ENCODE measurements at places on chromosomes 6 and 20. TPM values are rescaled to one million over a fixed set of nuclear protein-coding genes. Genes with fewer than 3 reads are reported as not detected.

DNA sequence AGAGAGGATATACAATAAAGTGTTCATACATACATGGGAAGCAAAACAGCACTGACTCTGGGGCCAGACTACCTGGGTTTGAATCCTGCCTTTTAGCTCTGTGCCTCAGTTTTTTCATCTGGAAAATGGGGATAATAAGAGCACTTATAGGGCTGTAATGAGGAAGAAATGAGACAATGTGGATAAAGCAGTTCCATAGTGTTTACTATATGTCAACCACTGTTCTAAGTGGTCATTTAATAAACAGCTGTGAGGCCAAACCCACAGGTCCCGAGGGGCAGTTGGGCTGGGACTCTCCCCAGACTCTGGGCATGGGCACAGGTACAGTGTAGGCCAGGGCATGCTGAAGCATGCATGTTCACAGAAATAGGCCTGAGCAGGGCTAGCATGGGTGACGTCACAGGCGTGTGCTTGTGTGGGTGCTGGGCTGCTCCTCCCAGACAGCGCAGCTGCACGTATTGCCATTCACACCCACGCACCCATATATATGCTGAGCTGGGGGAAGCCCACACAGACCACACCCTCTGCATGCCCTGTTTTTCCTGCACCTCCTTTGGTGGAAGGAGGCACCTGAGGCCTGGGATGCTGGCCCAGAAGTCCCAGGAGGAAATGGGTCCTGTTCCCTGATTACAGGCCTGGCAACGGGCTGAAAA lies 3.5 kb upstream of the PLCG1 start:
- no peak for DNase-seq

The SCRT2 gene
- not detected for total RNA-seq

DNA sequence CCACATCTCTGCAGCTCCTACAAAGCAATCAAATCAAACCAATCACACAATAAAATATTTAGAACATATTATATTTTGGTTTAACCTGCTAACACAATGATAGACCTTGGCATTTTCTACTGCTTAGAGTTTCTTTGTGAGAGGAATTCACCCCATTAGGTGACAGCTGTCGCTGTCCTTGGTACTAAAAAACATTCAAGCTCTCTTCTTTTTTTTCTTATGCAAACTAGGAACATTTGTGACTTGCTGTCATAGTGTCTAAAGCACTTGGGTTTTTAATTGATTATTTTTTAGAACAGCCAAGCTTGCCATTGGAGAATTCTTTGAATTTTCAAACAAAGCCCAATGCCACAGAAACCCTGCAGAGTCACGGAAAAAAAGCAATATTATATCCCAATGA lies 46.4 kb downstream of the CNR1 start:
- peak; percentile 2 for DNase-seq

The KHDC1L gene
- not detected for total RNA-seq

GRCh38 chr6:137754366-137754765 lies 112.7 kb upstream of the TNFAIP3 start:
- no peak for DNase-seq

DNA sequence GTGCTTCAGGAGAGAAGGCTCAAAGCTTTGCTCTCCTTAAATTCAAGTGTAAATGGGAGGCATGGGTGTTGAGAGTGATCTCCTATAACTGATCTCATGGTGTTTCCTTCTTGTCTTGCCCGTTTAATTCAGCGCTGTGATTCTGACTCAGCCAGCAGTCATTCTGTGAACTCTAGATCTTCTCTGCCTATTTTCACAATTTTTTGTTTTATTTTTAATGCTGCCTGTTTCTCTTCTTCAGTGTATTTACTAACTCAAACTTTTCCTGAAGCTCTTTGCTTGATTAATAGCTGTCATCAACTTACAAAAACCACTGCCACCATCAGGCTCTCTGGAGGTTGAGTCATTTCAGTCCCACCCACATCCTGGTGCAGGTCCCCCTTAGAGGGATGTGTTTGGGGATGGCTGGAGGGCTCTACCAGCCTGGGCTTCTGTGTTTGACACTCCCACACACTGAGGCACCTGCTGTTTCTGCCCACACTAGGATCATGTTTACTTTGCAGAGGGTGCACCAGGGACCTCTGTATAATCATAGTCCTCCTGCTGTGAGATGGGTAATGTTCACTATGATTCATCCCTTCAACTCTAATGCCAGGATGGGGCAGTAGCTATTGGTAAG lies 94.0 kb downstream of the SHLD1 start:
- peak; percentile 94 for DNase-seq

DNA sequence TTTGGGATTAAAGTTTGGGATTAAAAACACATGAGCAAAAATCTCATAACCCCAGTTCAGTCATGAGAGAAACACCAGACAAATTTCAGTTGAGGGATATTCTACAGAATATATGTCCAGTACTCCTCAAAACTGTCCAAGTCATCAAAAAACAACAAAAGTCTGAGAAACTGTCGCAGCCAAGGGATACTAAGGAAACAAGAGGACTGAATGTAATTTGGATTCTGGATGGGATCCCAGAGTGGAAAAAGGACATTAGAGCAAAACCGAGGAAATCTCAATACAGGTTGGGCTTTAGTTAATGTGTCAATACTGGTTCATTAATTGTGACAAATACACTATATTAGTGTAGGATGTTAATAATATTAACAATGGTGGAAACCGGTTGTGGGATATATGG lies 219.3 kb downstream of the BCKDHB start:
- DNase-seq, result no peak

GRCh38 chr6:136767570-136768309 lies 24.5 kb downstream of the MAP3K5 start:
- no peak for DNase-seq

DNA sequence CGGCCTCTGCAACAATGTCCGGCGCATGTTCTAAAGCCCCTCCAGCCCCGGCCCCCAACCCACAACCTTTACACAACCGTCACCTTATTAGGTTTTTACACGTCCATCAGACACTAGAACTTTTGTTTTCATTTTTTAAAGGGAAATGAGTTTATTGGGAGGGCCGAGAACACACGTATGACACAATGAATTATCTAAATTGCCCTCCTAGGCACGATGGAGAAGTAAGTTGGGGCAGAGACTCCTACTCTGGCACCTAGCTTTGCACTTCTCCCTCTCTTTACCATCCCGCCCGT lies 1.2 kb upstream of the DLL1 start:
- no peak for DNase-seq

The APOM gene
- 6.9 TPM for total RNA-seq

DNA sequence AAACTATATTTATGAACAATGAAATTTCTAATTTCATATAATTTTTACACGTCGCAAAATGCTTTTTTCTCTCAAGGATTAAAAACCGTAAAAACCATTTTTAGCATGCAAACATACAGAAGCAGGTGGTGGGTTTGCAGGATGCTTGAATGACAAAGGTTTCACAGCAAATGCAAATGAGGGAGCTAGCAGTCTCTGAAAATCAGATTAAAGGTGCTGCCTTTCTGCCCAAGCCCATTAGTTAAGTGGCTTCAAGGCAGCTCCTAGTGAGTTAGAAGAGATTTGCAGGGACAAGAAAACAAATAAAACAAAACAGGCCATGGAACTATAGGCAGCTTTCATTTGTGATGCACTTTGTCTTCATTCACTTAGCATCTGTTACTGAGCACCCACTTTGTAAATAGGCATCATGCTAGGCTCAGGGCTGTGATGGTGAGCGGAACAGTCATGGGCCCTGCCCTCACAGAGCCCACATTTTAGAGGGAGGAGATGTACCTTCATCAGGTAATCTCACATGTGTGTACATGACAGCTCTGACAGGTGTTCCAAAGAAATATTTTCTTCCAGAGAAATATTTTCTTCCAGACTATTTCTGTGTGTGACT lies 29.5 kb downstream of the NAPB start:
- DNase-seq, result no peak

The BHLHE23 gene
- total RNA-seq, result not detected

- no peak for DNase-seq
These were observed 24.1 kb downstream of the LRFN2 start for GRCh38 chr6:40563111-40563510.

The RAET1G gene
- total RNA-seq, result 20.6 TPM

- DNase-seq, result peak; percentile 24
These were observed 254.0 kb downstream of the TPBG start for GRCh38 chr6:82617648-82618047.

DNA sequence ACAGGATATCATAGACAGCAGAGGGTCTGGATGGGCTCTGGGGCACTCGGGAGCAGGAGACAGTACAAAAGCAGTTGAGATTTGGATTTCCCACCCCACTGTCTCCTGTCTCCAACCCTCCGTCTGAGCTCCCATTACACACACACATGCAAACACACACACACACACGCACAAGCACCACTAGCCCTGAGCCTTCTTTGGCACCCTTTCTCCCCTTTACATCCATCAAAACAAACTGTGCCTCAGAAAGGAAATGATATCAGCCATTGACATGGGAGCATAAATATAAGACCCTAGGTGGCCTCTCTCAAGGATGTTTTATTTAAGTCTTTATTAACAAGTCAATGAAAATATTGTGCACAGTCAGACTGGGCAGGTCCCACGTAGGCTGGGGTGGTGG lies 17.5 kb downstream of the TTBK1 start:
- no peak for DNase-seq

GRCh38 chr20:20561841-20562240 lies 150.6 kb downstream of the RALGAPA2 start:
- no peak for DNase-seq

DNA sequence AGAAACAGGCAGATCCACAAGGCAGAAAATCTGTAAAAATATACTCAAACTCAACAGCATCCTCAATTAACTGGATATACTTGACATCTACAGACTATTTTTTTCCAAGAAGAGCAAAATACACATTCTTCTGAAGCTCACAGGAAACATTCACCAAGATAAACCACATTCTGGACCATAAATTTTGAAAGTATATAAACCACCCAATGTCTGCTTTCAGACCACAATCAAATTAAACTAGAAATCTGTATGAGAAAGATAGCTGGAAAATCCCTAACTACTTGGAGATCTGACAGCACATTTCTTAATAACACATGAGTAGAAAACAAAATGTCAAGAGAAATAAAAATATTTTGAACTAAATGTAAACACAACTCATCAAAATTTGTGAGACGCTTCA lies 195.5 kb downstream of the ERMARD start:
- DNase-seq, result no peak

GRCh38 chr6:118669561-118669960 lies 18.2 kb upstream of the CEP85L start:
- no peak for DNase-seq

The TFAP2C gene
- 7.5 TPM for total RNA-seq

GRCh38 chr6:158783851-158784250 lies 35.3 kb downstream of the EZR start:
- DNase-seq, result no peak

- no peak for DNase-seq
These were observed 4.9 kb upstream of the GRM4 start for GRCh38 chr6:34150766-34151165.

The TMEM217 gene
- 1.3 TPM for total RNA-seq

The RAET1L gene
- total RNA-seq, result not detected

The POU3F2 gene
- 3.3 TPM for total RNA-seq

- no peak for DNase-seq
These were observed 48.8 kb downstream of the NPEPL1 start for GRCh38 chr20:58741384-58741783.

The BANF2 gene
- total RNA-seq, result not detected

GRCh38 chr20:48310305-48310704 lies 517.5 kb downstream of the PREX1 start:
- DNase-seq, result no peak

The ZNF318 gene
- 8.4 TPM for total RNA-seq

GRCh38 chr6:3287976-3288707 lies 29.4 kb downstream of the PSMG4 start:
- DNase-seq, result no peak

The EPHA7 gene
- not detected for total RNA-seq

DNA sequence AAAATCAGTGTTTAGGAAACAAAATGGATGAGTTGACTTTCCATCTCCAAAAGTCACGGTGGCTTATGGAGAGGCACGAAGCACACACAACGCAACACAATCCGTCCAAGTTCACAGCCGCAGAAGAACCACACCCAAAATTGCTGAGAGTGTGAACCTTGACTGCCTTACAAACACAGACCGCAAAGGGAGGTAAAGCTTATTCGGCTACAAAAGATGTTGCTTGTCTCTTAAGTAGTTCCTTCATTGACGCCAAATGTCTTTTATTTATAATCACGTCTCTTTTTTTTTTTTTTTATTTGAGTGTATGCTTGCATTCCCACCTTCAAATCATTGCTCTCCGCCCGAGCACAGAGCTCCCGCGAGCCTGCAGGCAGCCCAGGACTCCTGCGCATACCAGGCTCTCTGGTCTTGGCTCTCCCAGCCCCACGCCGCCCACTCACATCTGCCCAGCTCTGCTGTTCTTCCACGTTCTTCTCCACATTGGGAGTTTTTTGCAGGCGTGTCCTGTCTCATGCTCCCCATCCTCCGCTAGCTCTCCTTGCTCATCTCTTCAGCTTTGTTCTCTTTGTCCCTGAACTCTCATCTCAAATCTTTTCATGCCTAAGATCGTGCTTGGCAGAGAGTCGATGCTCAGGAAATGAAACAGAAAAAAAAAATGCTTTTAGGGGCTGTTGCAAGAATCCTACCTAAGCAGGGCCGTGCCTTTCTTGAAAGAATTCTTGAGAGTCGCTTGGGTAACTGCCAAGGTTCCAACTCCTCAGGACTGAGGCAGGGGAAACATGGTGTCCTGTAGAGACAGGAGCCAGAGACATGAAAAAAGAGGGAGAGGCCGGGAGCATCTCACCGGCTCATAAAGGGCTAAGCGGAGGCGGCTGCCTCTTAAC lies 25.8 kb downstream of the LY86 start:
- DNase-seq, result no peak

- no peak for DNase-seq
These were observed 54.2 kb downstream of the RAB44 start for GRCh38 chr6:36751833-36752186.

- no peak for DNase-seq
These were observed 9.1 kb downstream of the ATP9A start for GRCh38 chr20:51758978-51759544.

DNA sequence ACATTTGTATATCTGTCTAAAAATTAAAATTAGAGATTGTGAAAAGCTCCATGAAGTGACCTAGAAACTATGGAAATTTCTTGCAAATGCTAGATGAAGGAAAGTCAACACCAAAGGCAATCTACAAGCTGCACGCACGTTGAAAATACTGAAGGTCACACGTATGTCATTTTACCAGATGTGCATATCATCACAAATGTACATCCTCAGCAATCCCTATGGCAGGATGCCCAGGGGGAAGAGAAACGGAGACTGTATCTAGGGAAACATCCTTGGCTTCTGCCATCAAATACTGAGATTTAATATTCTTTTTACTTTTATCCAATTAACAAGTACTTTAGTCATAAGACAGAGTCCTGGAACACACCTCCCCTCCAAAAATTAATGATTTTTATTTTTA lies 672.0 kb downstream of the RNF144B start:
- no peak for DNase-seq

The CABLES2 gene
- total RNA-seq, result 19.9 TPM

The KCNK17 gene
- total RNA-seq, result not detected

Data from M059J (cell line).